ENCODE measurements at places on chromosomes 3 and 15. TPM values are rescaled to one million over a fixed set of nuclear protein-coding genes. Genes with fewer than 3 reads are reported as not detected.

The FAM43A gene
- 20.4 TPM for total RNA-seq

The EFCC1 gene
- total RNA-seq, result not detected

The PDCD10 gene
- total RNA-seq, result 56.6 TPM

The CIB2 gene
- total RNA-seq, result 27.9 TPM

The STAC gene
- total RNA-seq, result 2.1 TPM

The HES1 gene
- 9.7 TPM for total RNA-seq

The SPTBN5 gene
- total RNA-seq, result 0.21 TPM

The ARPP19 gene
- total RNA-seq, result 116 TPM

The RLBP1 gene
- not detected for total RNA-seq

The EFL1 gene
- total RNA-seq, result 27.4 TPM

The CAMKV gene
- 0.29 TPM for total RNA-seq

The GP5 gene
- 0.02 TPM for total RNA-seq

The EPHB1 gene
- 0.24 TPM for total RNA-seq

The ST8SIA2 gene
- 0.37 TPM for total RNA-seq

The SH2D7 gene
- not detected for total RNA-seq

The PRICKLE2 gene
- 3.9 TPM for total RNA-seq

The PLSCR5 gene
- total RNA-seq, result not detected

The GABRR3 gene
- not detected for total RNA-seq

The PLCB2 gene
- total RNA-seq, result 0.87 TPM

The KNG1 gene
- not detected for total RNA-seq

The DNAH1 gene
- 1.3 TPM for total RNA-seq

The OCA2 gene
- 0.48 TPM for total RNA-seq

The HRG gene
- total RNA-seq, result not detected

The TMC3 gene
- not detected for total RNA-seq

The SLC28A2 gene
- not detected for total RNA-seq

The CA12 gene
- total RNA-seq, result 203 TPM

The CYP1A2 gene
- not detected for total RNA-seq

The NR2F2 gene
- 16.2 TPM for total RNA-seq

The GOLGA6L7 gene
- total RNA-seq, result not detected

The ZNF80 gene
- total RNA-seq, result 0.04 TPM

The MYH15 gene
- 0.16 TPM for total RNA-seq

The NMNAT3 gene
- 1.7 TPM for total RNA-seq

The MYO1E gene
- total RNA-seq, result 235 TPM

The PLS1 gene
- total RNA-seq, result 9.7 TPM

The LRCH3 gene
- total RNA-seq, result 21.2 TPM

The GOLGA8G gene
- not detected for total RNA-seq

The CLDN11 gene
- 0.09 TPM for total RNA-seq

The PTH1R gene
- total RNA-seq, result 1.4 TPM

The COL6A6 gene
- not detected for total RNA-seq

The CPN2 gene
- total RNA-seq, result not detected

The DAG1 gene
- total RNA-seq, result 47.5 TPM

The TIMP4 gene
- 10.8 TPM for total RNA-seq

The SLC12A1 gene
- not detected for total RNA-seq

The NR1I2 gene
- total RNA-seq, result not detected

The ITIH1 gene
- not detected for total RNA-seq

The NOX5 gene
- total RNA-seq, result 0.18 TPM

The DUOXA1 gene
- total RNA-seq, result 0.03 TPM

The MEGF11 gene
- total RNA-seq, result 0.47 TPM

The TRANK1 gene
- 2.1 TPM for total RNA-seq

The SHC4 gene
- 1.1 TPM for total RNA-seq

The SEMA5B gene
- 0.16 TPM for total RNA-seq

The TGFBR2 gene
- total RNA-seq, result 66.5 TPM

The KLHL6 gene
- total RNA-seq, result 0.01 TPM

The LIPH gene
- 5.1 TPM for total RNA-seq

The KLF15 gene
- total RNA-seq, result 1.0 TPM

The LIPC gene
- not detected for total RNA-seq

The CKMT1B gene
- total RNA-seq, result 4.3 TPM

The WDR93 gene
- 0.26 TPM for total RNA-seq

The MFAP1 gene
- 26.4 TPM for total RNA-seq

All from A549 treated with dexamethasone at 1 μM for 4 hours (cell line).